RPMI8226 (cell line): ENCODE measurements at places on chromosomes 5 and 9.

DNA sequence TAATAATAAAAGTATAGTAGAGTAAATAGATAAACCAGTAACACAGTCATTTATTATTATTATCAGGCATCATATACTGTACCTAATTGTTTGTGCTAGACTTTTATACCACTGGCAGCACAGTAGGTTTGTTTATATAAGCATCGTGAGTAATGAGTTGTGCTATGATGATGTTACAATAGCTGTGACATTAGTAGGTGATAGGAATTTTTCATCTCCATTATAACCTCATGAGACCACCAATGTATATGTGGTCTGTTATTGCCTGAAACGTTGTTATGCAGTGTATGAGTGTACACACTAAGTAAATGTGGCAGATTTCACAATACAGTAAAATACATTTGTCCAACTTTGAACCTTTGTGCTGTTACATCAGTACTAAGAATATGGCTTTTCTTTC lies 72.7 kb upstream of the SPATA31D4 start:
- DNase-seq = no peak

- no peak for DNase-seq
Measured at GRCh38 chr9:117018966-117019617, 332.0 kb downstream of the TRIM32 start.

DNA sequence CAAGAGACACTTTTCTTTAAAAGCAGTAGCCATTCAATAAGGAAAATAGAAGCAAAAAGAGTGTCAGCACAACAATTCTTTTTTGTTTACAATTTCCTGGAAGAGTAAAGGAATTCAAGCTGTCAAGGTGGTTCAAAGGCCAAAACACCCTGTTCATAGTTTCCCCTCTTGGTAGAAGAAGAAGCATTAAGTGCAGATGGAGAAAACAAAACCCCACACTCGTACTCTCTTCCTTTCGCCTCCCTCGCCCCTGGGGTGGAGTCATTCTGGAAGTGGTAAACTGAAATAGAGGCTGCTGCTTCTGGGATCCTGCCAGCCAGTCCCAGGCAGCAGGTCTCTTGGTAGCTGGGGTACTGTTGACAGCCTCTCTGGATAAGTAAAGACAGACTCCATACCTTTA lies 105.0 kb downstream of the ANKRD55 start:
- DNase-seq = peak; percentile 20

- DNase-seq = no peak
Measured at GRCh38 chr5:164060786-164061355, 555.5 kb downstream of the MAT2B start.

- DNase-seq = no peak
Measured at GRCh38 chr9:107707428-107707837, 217.9 kb upstream of the KLF4 start.

DNA sequence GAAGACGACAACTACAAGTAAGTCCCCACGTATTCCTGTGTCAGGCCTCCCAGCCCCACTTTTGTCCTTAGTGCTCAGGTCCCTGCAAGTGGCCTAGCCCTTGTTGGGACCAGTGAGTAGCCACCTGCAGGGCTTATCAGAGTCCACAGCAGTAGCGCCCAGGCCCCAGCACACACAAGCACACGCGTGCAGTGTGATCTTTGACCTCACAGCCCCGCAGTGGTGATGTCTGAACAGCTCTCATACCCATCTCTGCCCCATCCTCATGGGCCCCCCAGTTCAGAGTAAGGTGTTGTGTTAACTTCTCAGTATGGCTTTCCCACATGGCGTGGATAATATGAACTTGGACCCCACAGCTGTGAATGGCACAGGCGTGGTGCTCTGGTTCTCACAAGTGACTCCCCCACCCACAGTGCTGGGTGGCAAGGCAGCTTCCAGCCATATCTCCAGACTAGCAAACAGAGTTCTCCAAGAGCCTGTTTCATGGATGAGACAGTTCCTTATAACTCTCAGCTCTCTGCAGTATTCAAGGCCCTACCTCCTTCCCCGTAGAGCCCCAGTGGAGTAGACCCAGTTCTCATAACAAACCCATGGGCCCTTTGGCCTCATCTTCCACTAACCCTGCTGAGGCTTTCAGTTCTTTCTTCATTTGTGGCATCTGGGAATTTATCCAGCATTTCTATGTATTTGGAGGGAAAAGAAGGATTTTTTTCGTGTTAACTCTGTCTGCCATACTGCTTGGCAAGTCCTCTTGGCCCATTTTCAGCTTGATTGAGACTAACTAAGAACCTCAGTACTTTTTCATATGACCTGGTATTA lies 46.5 kb upstream of the ANGPTL2 start:
- no peak for DNase-seq

- DNase-seq = no peak
Measured at GRCh38 chr5:33232731-33233505, 207.8 kb upstream of the TARS1 start.

DNA sequence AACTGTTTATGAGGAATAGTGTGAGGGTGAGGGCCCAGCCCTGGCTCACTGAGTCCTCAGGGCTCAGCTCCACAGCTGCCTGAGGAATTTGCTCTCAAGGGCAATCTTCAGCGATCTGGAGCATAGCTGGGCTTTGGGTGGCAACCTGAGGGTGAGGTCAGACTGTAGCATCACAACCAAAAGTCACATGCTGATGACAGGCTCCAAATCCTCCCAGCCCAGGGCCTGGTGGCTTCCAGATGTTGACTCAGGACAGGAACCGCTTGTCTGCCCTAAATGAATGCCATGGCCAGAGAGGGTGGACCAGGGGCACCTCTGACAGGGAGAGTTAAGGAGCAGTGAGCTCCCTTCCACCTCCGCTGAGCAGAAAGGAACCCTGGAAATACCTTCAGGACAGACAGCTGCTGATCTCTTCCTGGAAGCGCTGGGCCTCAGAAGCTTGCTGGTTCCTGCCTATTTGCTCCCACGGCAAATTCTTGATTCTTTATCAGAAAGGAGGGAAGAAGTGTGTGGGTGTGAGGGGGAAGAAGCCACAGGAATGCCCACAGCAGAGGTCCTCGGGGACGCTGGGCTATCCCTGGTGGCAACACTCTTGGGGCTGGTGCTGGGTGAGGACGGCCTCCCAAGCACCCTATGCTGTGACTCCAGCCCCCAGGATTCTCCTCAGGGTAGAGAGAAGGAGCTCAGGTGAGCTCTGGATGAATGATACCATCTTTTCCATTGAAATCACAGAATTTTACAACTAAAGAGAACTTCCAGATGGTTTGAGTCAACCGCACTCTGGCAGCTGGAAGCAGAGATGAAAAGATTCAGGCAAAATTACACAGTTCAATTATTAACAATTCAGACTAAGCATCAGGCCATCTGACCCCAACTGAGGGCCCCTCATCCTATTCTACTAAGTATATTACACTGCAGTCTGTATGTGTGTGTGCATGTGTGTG lies 13.8 kb upstream of the CTSL start:
- DNase-seq = no peak

DNA sequence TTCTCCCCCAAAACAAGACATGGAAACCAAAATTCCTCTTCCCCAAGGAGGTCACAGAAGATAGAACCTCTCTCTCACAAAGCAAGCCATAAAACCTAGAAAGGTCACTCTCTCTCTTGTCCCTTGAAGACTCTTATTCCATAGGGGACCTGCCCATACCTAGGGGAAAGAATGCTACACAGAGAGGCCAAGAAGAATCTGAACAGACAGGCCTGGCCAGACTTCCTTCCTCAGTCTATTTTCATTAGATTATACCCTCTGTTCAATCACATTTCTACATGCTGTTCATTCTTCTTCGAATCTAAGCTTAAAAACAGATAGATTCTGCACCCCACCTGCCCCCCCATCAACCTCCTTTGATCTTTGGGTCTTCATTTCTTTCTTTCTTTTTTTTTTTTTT lies 206.8 kb downstream of the TLE4 start:
- DNase-seq = no peak

DNA sequence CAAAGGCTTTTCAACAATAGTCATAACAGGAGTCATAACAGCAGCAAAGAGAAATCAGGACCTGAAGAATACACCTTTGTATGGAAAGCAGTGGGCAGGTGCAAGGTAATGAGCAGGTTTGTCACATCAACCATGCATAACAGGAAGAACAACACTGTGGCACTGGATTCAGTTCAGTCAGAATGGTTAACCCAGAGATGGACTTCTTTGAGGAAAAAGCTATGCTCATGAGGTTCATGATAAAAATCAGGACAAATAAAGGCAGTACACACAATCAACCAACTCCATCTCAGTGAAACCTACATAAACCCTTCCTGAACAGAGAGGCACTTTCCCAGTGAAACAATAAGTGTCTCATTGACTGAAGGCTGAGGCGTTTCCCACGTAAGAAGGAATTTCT lies 27.0 kb downstream of the ABITRAM start:
- DNase-seq = no peak

GRCh38 chr9:33143241-33143661 lies 23.9 kb downstream of the B4GALT1 start:
- DNase-seq = no peak

- DNase-seq = peak; percentile 56
Measured at GRCh38 chr9:132823370-132824145, 54.5 kb downstream of the AK8 start.

DNA sequence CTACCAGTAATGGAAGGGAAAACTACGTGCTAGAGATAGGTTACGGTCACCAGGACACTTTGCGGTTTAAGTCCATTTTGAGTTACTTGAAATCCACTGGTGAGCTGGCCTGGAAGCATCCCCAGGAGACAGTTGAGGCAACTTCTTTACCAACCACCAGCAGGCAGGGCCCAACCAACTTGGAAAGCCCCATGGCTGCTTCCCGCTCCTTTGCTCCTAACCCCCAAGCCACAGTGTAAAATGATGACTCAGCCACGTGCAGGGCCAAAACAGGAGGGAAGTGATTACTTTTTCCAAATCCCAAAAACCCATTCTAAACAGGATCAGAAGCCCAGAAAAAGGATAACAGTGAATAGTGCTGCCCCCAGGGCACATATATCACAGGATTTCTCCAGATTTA lies 87.4 kb downstream of the PAX5 start:
- DNase-seq = no peak

DNA sequence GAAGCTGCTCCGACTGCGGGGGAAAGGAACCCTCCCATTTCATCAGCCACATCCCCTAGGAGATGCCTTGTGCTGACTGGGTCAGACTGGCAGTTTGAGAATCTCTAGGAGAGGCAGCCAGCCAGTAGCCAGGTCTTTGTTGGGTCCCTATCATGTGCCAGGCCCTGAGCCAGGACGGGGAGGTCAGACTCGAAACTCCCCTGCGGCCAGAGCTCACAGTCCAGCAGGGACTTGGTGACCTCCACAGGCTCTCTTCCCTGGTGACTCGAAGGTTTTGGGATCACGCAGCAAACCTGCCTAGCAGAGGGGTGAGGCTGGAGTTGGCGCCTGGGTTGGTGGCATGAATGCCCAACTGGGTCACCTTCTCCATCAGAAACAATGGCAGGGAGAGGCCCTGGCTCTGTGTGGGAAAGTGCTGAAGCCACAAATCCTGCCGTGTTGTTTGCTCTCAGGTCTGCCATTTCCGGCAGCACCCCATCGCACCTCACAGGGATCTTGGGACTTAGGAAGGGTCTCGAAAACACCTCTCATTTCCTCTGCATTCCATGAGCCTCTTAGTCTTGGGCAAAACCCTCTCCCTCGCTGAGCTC lies 14.4 kb upstream of the ORM1 start:
- no peak for DNase-seq

DNA sequence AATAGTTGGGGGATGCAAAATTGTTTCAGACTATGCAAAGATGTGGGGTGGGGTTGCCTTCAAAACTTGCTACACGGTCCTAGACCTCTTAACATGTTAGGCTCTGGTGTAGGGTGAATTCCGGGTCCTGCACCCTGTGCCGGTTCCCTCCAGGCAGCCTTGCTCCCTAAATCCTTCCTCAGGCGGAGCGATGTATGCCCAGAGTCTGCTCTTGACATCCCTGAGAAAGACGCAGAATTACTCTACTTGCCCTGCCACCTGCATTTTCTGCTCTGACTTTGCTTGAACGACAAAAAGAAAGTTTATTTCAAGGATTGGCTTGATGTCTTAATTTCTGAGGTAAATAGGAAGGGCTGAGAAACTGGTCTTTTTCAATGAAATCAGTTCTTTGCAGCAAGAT lies 691 bp downstream of the THBS4 start:
- no peak for DNase-seq

DNA sequence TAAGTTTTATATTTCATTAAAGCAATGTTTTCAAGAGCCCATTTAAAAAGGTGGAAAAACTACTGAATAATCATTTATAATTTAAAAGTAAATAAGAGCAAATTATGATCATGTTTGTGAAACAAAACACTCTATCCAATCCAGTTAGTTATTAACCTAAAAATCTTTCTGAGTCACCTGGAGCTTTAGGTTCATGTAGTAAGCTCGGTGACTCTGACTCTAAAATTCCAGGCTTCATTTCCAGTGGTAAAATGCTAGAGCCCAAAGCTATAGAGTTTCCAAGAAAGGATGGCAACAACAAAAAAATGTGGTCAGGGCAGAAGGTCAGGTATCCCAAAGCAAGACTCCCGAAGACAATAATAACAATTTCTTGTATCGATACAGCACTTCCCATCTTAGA lies 76.1 kb upstream of the SPOCK1 start:
- DNase-seq = no peak

DNA sequence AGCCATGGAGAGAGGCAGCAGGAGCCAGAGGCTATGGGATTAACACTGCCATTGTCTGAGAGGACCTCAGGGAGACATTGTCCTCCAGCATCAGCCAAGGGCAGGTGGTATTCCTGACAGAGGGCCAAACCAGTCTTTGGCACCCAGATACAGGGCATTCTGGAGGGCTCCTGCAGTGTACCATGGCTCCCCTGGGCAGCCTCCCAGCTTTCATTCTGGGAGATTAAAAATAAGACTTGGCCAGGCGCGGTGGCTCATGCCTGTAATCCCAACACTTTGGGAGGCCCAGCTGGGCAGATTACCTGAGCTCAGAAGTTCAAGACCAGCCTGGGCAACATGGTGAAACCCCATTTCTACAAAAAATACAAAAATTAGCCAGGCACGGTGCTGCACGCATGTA lies 4.2 kb downstream of the MTAP start:
- DNase-seq = no peak

DNA sequence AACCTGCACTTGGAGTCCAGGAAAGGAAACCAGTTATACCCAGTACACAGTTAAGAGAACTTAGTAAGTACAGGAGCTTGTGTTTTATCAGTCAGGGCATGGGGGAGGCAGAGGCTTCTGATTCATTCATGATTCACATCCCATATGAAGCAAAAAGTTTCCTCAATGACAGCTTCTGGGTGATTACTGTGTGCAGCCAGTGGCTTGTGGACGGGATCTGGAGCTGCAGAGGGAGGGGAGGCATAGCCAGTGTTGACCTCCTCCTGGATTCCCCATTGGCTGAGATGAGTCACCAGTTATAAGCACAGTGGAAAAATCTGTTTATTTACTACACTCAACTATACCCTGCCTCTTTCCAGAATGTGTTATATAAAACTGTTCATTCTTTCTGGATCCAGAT lies 17.7 kb downstream of the IL31RA start:
- DNase-seq = no peak

DNA sequence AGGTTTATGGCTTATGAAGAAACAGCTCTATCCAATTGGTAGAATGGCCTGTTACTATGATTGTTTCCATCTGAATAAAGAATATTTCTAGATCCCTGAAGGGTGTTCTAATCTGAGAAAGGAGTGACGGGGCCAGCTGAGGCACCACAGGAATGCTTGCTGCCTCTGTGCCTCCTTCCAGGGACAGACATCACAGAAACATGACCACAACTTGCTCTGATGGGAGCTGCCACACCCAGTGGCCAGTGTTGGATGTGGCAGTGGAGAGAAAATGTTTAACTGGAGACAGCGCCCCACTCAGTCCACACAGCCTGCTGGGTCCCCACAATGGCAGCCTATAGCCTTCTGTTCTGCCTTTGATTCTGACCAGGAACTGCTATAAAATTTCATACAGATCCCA lies 38.6 kb upstream of the TESK1 start:
- DNase-seq = peak; percentile 18
